Mucosa of gallbladder (tissue), 1 donor: ENCODE measurements at places on chromosomes 12 and 14. TPM values are rescaled to one million over a fixed set of nuclear protein-coding genes. Genes with fewer than 3 reads are reported as not detected.

GPR84 gene
- 1.8 TPM for total RNA-seq

ACVRL1 gene
- 37.1 TPM for total RNA-seq

TAS2R42 gene
- not detected for total RNA-seq

TEX22 gene
- 2.6 TPM for total RNA-seq

SDS gene
- 1.6 TPM for total RNA-seq

DEPDC4 gene
- total RNA-seq = 2.1 TPM

NRL gene
- total RNA-seq = 2.8 TPM

CCDC196 gene
- not detected for total RNA-seq

ETV6 gene
- total RNA-seq = 54.5 TPM

KCNA1 gene
- total RNA-seq = 0.03 TPM

APOF gene
- 0.20 TPM for total RNA-seq

LTA4H gene
- 62.1 TPM for total RNA-seq

INSM2 gene
- not detected for total RNA-seq

TSPAN8 gene
- 345 TPM for total RNA-seq

SRRM4 gene
- 0.03 TPM for total RNA-seq

KCNC2 gene
- total RNA-seq = not detected

TESPA1 gene
- total RNA-seq = 4.1 TPM

LRFN5 gene
- 2.8 TPM for total RNA-seq

CACNA1C gene
- total RNA-seq = 19.3 TPM

SOX5 gene
- total RNA-seq = 15.0 TPM

CEBPE gene
- 0.20 TPM for total RNA-seq

ASB2 gene
- total RNA-seq = 28.0 TPM

KLRK1 gene
- total RNA-seq = 5.0 TPM

KLHL33 gene
- 0.92 TPM for total RNA-seq

LUM gene
- total RNA-seq = 172 TPM
